Amygdala (tissue), 56 donors: ENCODE measurements at places on chromosomes 2 and 18.

DNA sequence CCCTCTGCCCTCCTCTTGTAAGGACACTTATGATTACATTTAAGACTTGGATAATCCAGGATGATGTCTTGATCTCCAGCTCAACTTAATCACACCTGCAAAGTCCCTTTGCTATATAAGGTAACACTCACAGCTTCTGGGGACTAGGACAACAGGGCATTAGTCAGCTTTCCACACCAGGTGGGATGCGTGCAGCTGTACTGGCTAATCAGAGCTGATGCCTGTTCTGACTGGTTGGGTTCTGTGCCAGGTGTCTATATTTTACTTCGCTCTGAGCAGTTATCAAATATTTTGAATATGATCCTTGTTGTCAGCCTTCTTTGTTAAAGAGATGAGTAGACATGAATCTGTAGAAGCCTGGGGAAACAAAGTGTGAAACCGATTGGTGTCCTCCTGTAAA is 115.5 kb upstream of the ATP8B1 start:
- DNase-seq = no peak

- DNase-seq = no peak
Observed at GRCh38 chr2:160890667-160891352, 269.4 kb upstream of the TANK start.

DNA sequence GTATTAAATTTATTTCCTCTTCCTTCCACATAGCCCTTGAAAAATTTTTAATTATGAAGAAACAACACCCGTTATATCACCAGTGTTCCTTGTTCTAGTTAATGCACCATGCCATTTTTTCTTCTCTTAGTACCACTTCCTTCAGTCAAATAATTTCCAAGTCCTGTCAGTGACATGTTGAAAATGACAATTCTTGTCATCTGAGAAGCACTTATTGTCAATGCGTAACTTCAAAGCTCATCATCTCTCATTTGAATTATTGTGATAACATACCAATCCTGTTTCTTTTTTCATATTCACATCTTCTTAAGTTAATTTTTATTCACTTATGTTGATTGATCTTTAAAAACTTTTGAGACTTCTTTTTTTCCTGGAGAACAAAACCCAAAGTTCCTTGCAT is 320.4 kb downstream of the ASXL3 start:
- no peak for DNase-seq

- DNase-seq = no peak
Observed at GRCh38 chr2:142796161-142796560, 81.3 kb upstream of the KYNU start.

DNA sequence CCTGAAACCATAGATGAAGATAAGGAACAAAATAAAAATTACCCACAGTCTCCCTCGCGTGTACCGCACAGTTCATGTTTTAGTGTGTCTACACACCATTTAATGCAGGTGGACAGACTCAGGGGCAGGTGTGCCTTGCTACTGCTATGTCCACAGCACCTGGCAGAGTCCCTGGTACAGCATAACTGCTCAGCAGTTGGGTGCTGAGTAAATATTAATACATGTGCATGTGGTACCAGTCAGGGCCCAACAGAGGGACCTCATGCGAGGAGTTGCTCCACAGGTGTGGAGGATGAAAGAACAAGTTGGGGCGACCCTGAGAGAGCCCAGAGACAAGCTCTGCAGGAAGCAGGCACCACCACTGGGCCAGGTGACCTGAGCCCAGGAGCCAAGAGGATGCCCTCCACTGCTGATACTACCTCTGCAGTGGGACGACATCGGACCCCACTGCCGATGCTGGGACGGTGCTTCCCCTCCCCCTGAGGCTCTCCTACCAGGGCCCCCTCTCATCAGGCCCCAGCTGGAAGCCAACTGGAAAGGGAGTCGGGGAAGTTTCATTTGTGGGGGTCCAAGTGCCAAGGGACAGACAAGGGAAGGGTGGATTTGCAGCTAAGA is 100.8 kb downstream of the NEDD4L start:
- no peak for DNase-seq

- no peak for DNase-seq
Observed at GRCh38 chr2:222903234-222904220, 42.7 kb downstream of the ACSL3 start.

- no peak for DNase-seq
Observed at GRCh38 chr18:4961121-4961909, 235.7 kb downstream of the AKAIN1 start.

DNA sequence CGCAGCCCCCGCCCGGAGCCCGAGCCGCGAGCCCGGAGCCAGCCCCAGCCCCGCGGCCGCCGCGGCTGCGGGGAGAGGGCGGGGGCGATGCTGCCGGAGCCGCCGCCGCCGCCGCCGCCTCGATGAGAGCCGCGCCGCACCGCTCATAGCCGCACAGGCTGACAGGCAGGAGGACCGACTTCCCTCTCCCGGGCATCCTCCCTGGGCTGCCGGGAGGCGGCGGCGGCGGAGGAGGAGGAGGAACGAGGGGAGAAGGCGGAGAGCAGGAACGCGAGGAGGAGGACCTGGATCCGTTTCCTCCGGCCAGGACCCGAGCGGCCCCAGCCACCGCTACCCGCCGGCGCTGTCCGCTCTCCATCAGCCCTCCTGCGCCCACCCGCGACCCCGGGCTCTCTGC is 370 bp downstream of the KLHL29 start:
- DNase-seq = no peak

DNA sequence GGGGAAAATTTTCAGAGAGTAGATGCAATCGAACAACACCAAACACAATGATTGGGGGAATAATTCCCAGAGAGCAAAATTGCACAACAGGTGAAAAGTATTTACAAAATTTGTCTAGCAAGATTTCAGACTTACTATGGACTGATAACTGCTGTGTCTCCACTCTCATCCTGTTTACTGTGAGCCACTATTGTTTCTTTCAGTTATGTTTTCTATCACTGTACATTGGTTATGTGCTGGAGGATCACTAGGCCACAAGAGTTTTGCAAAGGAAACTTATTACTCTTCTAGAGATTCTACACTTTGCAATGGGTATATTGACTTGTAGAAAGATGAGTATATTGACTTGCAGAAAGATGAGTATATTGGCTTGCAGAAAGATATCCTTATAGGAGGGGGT is 934.1 kb upstream of the CRIM1 start:
- DNase-seq = no peak

GRCh38 chr2:61937886-61938285 is 32.4 kb downstream of the COMMD1 start:
- no peak for DNase-seq

DNA sequence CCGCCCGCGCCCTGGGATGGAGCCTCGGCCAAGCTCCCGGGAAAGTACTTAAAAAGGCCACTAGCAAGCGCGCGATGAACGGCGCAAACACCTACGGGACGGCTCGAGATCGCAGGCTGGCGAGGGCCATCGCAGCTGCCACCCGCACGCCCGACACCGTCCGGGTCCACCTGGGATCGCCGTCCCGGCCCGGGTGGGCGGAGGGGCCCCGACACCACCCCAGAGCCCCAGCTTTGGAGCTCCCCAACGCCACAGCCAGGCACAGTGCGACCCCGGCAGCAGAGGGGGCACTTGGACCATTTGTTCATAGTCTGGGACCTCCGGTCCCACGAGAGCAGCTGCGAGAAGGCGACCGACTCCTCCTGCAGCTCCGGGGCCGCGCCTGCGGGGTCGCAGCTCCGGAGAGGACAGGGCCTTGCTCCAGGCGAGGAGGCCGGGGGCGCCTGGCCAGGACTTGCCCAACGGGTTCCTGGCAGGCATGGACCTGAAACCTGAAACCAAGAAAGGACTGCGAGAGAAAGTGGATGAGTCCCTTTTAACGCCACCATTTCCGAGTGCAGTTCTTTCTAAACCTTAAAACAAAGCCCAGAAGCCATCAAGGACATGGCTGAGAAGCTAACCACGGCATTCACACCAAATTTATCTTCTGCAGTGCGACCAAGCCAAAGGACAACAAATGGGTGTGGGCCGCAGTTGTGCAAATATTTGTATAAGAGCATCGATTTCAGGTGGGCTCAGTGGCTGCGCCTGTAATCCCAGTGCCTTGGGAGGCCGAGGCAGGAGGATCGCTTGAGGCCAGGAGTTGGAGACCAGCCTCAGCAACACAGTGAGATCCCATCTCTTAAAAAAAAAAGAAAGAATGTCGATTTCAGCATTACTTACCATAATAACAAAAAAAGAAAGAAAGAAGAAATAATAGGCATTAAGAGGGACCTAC is 54.0 kb upstream of the IMP4 start:
- no peak for DNase-seq

DNA sequence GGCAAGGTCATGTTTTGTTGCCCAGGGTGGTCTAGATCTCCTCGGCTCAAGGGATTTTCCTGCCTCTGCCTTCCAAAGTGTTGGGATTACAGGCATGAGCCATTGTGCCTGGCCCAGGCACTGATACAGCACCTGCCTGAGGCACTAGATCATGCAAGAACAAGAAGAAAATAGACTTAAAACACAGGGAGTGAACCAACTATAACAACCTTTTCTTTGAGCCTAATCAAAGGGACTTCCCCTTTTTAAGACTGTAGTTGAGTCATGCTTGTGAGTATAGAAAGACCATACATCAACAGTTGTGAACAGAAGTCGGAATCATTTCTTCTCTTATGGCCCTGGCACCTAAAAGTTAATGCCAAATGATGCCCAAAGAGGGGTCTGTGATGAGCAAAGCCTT is 47.9 kb upstream of the MAPRE2 start:
- DNase-seq = no peak

GRCh38 chr2:215532844-215533243 is 97.0 kb upstream of the FN1 start:
- DNase-seq = no peak

GRCh38 chr18:6370410-6370809 is 44.3 kb downstream of the L3MBTL4 start:
- no peak for DNase-seq

- no peak for DNase-seq
Observed at GRCh38 chr2:3692375-3692774, 11.0 kb upstream of the DCDC2C start.

DNA sequence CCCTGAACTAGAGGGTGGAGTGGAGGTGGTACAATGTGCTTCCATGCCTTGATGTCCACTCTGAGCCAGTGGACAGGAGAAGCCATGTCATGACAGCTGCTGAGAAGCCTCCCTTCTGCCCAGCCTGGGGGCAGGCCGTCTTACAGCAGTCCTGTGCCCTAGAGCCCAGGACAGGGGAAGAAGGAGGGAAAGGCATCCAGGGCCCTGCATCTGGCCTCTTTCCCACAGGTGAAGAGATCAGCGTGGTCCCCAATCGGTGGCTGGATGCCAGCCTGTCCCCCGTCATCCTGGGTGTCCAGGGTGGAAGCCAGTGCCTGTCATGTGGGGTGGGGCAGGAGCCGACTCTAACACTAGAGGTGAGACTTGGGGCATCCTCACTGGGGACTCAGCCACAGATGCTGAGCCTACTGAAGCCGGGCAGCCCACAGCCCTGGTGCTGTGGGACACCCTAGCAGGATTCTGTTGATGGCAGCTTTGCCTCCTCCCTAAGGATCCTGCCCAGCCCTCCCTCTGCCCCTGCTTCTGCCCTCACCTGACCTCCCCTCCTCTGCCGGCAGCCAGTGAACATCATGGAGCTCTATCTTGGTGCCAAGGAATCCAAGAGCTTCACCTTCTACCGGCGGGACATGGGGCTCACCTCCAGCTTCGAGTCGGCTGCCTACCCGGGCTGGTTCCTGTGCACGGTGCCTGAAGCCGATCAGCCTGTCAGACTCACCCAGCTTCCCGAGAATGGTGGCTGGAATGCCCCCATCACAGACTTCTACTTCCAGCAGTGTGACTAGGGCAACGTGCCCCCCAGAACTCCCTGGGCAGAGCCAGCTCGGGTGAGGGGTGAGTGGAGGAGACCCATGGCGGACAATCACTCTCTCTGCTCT is 3.1 kb downstream of the IL36RN start:
- no peak for DNase-seq

- DNase-seq = peak; percentile 67
Observed at GRCh38 chr2:65430603-65431420, 1.6 kb downstream of the SPRED2 start.

GRCh38 chr18:63970809-63971205 is 926 bp downstream of the SERPINB8 start:
- peak; percentile 66 for DNase-seq

- DNase-seq = no peak
Observed at GRCh38 chr2:218291318-218292047, 820 bp downstream of the TMBIM1 start.

DNA sequence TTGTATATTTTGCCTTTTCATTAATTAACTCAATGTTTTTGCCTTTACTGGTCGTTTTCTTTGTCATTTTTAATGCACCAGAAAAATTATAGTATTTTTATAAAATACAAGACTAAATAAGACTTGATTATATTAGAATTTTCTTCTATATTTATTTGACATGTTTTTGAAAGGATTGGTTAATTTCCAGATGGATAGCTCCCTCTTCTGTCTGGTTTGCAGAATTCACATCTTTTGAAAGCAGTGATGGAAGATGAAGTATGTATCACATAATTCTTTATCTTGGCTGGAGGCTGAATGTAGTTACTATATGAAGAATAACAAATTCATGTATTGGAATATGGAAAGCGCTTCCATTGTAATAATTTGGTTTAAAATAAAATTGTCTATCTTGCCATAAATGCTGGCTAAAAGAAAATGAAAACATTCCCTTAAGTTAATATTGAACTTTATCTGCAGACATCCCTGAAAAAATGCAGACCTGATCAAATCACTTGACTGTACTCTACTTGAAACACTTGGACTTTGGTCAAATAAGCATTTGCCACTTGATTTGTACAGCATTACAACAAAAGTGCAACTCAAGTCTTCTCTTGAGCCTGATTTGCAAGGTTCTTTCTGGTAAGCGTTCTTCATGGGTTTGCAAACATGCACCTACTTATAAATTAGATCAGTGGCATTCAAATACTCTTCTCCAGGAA is 86.3 kb upstream of the EFEMP1 start:
- no peak for DNase-seq

GRCh38 chr2:46298272-46298521 is 990 bp downstream of the EPAS1 start:
- DNase-seq = no peak

DNA sequence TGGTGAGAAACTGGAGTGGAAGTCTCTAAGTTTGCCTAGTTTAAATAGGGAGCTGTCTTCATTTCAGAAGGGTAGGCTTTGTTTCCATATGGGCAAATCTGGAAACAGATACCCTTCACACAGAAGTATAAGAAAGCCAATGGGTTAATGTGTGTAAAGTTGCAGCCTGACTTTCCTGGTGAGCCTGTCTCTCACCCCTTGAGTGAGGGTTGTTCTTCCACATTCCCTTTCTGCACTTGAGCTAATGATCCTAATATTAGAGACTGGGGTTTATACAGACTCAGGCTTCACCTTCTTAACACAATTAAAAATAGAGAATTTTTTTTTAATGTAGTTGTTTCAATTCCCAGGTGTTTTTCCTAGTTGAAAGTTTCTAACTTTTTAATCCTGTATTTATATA is 108.6 kb upstream of the EML6 start:
- no peak for DNase-seq

DNA sequence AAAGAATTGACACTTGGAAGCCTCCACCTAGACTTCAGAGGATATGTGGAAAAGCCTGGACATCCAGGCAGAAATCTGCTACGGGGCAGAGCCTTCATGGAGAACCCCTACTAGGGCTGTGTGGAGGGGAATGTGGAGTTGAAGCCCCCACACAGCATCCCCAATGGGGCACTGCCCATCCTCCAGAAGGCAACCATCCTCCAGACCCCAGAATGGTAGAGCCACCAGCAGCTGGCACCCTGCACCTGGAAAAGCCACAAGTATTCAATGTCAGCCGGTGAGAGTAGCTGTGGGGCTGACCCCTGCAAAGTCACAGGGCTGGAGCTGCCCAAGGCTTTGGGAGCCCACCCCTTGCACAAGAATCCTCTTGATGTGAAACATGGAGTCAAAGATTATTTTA is 53.6 kb upstream of the SNTG2 start:
- no peak for DNase-seq
